ENCODE measurements at places on chromosomes 11 and 22.

- DNase-seq, result no peak
These were observed 7.5 kb downstream of the TRIM29 start for GRCh38 chr11:120130176-120130980.

DNA sequence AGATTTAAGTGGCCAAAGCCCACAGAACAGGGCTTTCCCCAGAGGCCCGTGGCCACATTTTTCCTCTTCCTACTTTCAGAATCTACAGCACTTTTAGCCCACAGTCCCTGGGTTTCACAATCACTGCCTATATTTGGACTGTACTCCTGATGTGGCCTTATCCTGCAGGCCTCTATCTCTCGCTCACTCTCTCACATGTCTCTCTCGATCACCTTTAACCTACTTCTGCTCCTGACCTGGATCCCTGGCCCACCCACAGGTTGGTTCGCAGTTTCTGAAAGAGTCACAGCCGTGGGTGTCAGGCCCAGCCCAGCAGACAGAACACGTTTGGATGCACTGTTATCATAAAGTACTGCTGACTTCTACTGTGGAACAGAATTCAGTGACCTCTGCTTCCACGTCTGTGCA is 55.5 kb downstream of the LARGE1 start:
- no peak for DNase-seq

DNA sequence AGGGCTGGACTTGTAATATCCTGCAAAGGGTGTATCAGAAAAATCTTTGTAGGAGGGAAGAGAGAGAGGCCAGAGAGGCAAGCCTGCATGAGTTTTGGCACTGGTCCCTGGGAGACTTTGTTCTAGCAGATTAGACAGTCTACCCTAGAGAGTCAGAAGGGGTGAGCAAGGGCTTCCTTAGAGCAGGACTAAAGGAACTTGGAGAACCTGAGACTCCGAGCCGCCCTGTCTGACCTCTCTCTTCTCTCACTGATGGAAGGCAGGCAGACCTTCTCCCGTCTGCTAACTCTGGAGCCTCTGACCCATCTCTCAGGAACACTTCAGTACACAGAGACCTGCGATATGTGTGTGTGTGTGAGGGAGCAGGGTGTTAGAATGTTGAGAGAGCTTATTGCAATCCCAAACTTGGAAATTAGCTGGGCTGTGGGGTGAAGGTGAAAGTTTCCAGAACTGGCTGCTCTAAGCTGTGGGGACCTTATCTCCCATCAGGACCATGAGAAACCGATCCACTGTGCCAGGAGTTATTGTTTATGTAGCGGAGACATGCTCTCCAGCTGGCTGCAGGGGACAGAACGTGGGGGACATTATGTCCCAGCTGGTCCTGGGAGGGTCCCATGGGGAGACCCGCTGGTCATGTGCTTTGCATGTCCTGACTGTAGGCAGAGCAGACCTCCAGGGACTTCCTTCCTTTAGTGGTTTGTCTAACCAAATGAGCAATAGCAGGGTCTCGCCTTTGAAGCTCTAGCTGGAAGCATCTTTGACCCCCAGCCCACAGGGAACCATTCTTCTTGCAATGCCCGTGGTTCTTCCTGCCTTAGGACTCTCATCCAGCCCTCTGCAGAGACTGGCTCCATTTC is 51.1 kb downstream of the TIMP3 start:
- DNase-seq, result no peak

DNA sequence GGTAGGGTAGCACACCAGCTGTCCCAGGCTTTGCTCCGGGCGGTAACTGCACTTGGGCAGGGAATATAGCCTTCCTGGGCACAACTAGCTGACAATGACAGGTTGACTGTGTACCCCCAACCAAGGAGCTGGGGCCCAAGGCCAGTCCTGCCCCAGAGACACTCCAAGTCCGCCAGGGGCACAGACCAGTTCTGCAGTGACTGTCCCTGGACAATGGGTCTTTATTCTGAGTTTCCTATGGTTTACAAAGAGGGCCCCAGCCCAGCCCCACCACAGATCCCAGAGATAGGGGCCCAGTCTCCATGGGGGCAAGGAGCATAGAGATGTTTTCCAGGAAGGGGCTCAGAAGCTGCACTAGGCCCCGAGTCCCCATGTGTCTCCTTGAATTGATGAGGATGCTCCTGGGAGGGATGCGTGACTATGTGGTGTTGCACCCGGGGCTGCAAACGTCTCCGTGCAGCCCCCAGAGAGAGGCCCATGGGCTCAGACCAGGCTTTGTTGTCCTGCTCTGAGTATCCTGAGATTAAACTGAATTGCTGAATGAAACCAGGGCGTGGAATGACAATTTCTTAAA is 48.4 kb downstream of the CD6 start:
- DNase-seq, result no peak

DNA sequence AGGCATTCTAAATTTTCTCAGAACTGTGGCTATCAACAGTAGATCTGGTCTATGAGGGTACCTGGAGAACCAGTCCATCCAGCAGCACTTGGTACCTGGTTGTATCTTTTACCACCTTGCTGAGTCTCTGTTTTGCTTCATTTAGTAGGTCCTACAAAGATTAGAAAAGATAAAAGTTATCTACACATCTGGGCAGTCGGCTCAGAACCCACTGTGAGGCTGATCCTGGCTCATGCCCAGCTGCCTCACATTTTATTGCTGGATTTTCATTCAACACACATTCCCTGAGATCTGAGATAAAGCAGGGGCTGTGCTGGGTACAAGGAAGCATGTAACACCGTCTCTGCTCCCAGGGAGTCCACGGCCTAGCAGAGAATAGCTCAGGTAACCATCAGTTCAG is 27.5 kb downstream of the ATP6V1E1 start:
- DNase-seq, result no peak

GRCh38 chr11:128492903-128493569 is 94.3 kb downstream of the ETS1 start:
- no peak for DNase-seq

- DNase-seq, result no peak
These were observed 639.4 kb upstream of the FAT3 start for GRCh38 chr11:91585035-91585801.

GRCh38 chr22:22219140-22219996 is 25.2 kb upstream of the VPREB1 start:
- no peak for DNase-seq

DNA sequence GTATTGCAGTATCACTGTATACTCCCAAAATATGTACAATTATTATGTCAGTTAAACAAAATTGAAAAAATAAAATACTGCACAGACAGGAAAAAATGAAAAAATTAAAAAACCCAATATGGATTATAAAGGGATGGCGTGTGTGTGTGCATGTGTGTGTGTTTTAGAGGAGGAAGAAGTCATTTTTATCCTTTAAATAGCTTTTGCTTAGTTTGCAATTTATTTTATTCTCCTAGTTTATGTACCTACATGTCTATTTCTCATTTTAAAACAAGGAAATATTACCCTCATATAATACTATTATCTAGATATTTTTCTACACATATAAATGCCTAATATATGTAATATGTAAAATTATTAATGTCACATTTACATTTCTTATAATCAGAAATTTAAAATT is 1144.3 kb downstream of the LRRC4C start:
- DNase-seq, result no peak

DNA sequence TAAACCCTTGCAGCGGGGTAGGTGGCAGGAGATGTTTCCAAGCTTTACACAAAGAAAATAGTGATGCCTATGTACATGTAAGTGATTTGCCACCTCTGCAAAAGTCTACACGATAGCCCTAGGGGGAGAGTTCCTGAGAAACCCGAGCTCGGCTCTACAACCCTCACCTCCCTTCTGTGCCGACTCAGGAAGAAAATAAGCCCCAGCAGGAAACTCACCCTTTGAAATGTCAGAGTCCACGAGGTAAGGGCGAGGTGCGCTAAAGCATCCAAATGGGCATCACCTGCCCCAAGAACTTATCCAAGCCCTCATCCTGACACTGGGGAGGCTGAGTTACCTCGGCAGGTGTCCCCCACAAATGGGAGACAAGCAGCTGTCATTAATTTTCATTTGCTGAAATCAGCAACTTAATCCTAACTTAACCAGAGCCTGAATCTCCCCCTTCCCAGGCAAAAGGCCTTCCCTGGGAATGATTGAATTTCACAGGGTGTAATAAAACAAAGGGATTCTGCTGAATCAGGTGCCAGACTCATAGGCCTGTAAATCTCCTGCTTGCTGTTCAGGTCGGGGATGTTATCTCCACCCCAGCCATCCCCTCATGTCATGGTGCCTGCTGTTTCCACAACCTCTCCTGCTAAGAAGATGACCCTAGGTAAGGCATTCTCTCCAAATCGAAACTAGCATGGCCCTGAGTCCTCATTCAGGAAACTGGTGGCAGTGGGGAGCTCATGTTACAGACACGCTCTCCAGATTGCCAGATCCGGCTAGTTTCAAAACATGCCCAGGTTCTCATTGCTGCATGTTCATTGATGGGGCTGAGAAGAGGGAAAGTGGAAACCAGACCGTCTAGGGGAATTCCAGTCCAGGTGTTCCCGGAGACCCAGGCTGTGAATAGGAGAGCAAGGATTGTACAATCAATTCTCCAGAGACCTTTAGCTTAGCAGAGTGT is 105.3 kb upstream of the KIRREL3 start:
- DNase-seq, result no peak

- DNase-seq, result no peak
These were observed 62.7 kb upstream of the NECTIN1 start for GRCh38 chr11:119791701-119792151.

DNA sequence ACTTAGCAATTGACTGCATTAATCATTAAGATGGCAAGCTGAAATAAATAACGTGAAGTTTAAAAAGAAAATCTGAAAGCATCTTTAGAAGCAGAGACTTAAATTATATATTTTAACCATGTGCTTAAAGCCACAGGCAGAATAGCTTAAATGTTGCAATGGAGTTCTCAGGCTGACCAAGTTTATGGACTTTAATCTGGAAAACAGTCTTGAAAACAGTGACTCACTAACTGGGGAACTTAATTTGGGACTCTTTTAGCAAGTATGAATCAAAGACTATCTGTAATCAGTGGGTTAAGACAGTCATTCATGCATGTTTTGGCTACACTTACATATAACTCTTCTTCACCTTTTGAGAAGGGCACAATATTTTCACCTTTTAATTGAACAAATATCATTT is 12.6 kb upstream of the GLYATL1 start:
- DNase-seq, result no peak

- DNase-seq, result no peak
These were observed 86.5 kb upstream of the SLC25A18 start for GRCh38 chr22:17476838-17477237.

- DNase-seq, result no peak
These were observed at the start of gene TMEM45B for GRCh38 chr11:129815596-129816461. Gene TMEM45B, plus strand, starts transcription at chr11:129815848. Its CDS starts 36,635 bp downstream, at chr11:129852483.

- no peak for DNase-seq
These were observed 626.5 kb upstream of the CHORDC1 start for GRCh38 chr11:90849312-90849711.

DNA sequence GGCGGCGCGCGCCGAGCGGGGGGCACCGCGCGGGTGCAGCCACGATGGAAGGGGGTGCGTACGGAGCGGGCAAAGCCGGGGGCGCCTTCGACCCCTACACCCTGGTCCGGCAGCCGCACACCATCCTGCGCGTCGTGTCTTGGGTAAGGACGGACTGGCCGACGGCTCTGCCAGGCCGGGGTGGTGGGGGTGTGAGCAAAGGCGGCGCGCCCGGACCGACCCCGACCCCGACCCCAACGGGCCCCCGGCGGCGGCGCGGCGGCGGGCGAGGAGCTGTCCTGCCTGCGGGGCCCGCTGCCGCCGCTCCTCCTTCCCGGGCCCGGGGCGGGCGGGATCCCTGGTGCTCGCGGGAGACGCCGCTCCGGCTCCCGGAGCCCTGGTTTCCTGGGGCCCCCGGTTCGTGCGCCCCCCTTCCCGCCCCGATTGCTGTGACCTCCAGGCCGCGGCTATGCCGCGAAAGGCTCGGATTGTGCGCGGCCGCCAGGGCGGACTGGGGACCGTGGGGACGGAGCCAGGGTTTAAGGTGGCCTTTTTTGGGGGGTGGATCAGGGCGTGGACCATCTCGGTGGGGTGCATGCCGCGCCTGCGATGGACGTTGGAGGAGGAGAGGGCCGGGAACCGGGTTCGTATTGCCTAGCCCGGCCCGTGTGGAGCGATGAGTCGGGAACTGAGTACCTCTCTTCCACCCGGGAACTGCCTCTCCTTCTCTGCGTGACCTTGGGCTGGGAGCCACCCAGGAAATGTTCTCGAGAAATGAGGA is at the start of gene SYNGR1:
TSS of gene SYNGR1 (plus strand) at position 25 of the 760 bp plus-strand sequence. CDS start at position 45, 20 bp downstream.
- no peak for DNase-seq

DNA sequence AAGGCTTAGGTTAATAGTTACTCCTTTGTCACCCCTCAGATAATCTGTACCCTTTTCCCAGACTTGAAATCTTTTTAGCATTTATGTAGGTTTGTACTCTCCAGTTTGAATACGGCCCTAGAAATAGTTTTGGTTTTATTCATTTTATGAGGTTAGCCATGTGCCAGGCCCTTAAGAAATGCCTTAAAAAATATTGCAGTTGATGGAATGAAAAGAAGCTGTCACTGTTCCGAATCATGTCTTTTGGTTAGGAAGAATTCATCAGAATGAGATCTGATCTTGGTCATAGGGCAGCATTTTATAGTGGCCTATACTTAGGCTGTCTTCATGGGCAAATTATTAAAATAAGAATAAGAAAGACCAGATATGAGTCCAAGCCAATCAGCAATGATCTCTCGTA is 14.8 kb upstream of the PRSS23 start:
- no peak for DNase-seq

GRCh38 chr22:19622061-19622441 is 92.3 kb upstream of the SEPTIN5 start:
- no peak for DNase-seq

DNA sequence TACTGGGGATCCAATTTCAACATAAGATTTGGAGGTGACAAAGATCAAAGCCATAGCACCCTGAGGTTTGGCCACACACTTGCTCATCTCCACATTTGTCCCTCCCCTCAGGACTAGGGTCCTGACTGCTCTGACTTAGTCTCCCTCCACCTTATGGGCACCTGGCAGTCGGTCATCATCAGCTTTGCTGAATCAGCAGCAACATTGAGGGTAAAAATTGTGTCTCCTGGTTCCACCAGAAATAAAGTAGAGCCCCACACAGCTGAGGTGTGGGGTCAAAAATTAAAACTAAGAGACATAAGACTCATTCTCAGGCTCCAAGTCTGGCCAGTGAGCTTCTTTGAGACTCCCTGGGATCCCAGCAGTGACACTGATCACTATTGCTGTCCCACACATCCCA is 56.2 kb downstream of the GGTLC2 start:
- no peak for DNase-seq

DNA sequence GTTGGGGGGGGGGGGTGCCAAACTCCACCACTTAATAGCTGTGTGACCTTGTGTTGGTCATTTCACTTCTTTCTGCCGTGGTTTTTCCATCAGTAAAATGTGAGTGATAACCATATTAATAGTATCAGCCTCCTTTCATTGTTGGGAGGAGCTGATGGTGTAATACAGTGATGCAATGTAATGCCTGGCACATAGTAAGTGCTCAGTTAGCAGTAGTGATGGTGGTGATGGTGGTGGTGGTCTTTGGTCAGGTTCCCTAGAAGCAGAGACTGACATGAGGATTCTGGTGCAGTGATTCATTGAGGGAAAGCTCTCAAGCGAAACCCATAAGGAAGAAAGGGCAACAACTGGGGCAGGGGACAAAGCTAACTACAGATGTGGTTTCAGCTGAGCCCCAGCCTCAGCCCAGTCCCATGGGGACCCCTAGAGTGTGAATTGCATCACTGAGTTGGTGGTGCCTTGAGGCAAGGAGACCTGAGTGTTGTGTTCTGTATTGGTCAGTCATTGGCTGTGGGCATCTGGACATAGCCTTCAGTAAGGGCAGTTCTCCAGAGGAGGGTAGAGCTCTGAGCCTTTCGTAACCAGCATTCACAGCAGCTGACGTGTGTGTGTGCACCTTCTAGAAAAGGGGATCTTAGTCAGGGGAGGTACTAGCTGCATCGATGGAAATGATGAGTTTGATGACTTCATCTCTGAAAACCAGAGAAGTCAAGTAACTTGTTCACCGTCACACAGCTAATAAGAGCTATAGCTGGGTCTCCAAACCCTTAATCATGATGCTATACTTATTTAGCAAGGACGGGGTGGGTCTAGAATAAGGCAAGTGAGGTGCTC is 93.6 kb upstream of the CRYBB3 start:
- DNase-seq, result no peak
